ENCODE measurements at places on chromosomes 7 and 10.
A peak's percentile ranks its signal among the peaks of the same experiment; 100 is the strongest.

DNA sequence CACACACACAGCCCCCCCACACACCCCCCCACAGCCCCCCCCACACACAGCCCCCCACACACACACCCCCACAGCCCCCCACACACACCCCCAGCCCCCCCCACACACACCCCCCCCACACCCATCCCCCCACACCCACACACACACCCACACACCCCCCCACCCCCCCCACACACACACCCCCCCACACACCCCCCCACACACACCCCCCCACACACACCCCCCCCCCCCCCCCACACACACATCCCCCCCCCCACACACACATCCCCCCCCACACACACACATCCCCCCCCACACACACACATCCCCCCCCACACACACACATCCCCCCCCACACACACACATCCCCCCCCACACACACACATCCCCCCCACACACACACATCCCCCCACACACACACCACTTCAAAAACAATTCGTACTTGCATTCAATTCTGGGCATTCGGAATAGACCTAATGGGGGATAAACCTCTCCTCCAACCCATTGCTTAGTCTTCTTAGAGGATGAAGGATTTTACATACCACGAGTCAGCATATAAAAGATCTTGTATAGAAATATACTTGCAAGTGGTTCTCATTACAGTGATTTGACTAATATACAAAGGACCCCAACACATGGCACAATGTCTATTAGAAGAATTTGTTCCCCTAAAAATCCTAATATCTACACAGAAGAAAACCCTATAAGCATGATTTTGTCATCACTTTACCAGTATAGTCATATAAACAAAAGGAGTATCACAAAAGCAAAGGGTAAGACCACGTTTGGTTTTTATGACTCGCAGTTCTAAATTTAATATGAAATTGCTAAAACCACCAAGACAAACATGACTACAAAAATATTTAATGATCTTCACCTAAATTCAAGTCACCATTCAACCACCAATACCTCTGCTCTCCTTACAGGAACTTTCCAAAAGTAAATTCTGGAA is 80.9 kb downstream of the DIP2C start:
- DNase-seq, result no peak

GRCh38 chr10:58918887-58919286 is 257.6 kb upstream of the PHYHIPL start:
- DNase-seq, result no peak

DNA sequence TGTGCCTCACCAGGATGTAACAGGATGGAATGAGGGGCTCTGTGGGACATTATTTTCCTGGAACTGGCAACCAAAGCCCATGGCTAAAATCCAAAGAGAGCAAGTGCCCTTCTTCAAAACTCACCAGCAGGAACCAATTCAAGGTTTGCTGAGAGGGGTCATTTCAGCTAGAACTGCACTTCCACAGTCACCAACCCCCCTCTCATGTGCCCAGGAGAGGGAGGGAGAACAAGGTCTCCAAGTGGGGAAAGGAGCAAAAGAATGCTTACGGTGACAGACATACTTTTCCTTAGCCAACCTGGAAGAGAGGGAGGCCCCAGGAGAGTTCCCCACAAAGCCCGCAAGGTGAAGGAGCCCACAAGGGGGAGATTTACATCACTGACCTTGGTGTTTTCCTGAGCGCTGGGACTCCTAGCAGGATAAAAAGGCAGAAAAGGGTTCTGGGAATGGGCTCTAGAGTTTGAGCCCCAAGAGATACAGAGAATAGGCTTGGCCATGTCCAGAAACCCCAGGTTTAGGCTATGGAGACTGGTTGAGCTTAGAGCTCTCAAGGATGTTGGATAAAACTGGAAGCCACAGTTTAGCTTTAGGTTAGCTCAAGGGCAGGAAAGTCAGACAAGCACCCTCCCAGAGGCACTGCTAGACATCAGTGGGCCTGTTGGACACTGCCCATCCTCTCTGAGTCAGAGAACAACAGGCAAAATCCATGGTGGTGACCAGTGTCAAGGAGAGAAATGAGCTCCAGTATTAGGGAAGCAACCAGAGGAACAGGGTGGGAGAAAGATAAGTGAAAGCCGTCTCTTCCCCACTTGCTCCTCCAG is 63.9 kb upstream of the GHITM start:
- DNase-seq, result no peak

GRCh38 chr7:128891942-128892269 is 18.6 kb downstream of the KCP start:
- no peak for DNase-seq

DNA sequence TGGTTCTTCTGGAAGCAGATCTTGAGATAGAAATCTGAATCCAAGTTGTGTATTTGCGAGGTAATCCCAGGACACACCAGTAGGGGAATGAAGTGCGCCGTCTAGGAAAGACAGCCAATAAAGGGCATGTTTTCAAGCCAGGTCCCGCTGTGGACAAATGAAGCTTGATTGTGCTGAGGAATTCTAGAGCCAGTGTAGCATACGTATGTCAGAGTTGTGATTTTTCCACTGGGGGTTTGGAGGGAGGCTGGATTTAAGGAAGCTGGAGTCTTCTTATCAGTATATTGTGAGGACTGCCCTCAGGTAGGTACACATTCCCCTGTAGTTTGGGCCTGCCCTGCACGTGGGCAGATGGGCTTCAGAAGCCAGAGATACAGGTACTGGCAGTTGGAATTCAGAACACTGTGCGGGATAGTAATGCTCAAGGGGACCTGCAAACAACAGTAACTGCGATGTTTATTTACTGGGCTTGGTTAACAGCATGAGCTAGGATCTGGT is 50.9 kb downstream of the GALNT11 start:
- peak; percentile 33 for DNase-seq

GRCh38 chr10:97154781-97155180 is 31.0 kb downstream of the SLIT1 start:
- DNase-seq, result no peak

DNA sequence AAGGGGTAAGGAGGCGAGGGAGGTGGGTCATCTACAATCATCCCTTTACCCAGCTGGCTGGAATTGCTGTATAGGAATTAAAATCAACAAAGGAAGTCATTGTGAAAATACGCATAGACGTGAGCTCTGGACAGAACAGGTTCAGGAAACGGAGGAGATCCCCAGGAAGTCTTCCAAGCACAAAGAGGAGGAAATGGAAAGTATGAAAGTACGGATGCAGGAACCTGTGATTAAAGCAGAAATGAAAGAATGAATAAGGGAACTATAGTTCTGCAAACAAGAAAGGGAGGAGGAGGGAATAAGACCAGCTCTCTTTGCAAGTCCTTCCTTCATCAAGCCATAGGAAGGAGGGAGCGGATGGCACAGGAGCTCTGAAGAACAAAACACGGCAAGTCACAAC is 61.8 kb downstream of the PYROXD2 start:
- no peak for DNase-seq

GRCh38 chr10:95798096-95798855 is 42.3 kb downstream of the ENTPD1 start:
- DNase-seq, result no peak

DNA sequence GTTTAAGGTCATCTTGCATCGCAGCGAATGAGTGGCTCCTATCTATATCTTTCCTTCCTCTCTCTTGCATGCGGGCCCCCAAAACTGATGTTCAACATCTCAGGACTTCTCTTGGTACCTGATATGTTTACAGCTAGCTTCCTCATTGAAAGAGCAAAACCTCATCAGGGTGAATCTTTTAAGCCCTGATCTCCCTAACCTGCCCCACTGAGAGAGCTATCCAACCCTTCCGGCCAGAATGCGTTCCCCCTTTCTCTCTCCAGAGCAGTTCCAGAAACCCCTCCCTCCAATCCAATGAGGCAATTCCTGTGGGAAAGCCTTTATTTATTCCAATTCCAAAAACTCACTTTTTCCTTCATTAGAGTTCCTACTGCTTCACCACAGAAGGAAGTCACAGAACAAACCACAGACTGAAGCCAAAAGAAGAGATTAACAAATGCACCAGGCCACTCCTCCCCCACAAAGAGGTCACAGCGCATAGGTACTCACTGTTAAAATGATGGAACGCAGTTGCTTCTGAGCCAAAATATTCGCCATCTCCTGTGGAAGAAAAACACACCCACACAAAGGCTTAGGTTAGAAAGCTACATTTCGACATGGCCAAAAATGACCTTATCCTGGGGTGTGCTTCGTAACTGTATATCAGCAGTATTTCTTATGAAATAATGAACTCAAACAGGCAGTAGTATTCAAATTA is 232.4 kb downstream of the ELMO1 start:
- no peak for DNase-seq

DNA sequence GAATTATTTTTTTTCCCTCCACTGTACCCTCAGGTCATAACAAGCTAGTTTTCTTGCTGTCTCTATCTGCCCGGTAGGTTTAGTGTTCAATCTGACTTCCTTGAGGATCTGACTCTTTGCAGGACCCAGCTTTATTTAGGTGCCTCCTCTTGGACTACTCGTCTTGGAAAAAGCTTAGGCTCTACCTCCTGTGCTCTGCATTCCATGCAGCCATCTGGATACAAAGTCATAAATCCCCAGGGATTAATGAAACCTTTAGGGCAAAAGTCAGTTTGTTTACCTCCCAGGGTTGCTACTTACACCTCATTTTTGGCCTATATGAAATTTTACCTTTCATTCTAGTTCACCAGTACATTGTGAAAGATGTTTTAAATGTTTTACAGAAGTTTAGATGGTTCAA is 8.0 kb downstream of the STAG3 start:
- no peak for DNase-seq

DNA sequence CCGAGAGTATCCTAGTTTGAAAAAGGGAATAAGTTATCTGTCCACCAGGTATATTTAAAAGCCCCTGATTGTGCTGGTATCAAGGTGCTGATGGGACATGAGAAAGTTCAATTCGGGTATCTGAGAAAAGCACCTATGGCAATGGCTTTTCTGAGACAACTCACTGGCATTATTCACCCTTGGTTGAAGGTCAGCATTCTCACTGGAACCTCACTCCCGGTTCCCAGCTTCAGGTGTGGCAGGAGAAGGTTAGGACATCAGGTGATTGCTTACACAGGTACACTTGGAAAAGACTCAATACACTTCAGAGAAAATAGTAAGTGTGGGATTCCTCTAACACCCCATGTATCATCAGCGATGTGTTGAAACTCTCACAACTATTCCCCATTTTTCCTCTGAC is 643.1 kb downstream of the INHBA start:
- DNase-seq, result no peak

GRCh38 chr10:77673515-77674140 is 36.0 kb upstream of the KCNMA1 start:
- DNase-seq, result no peak

DNA sequence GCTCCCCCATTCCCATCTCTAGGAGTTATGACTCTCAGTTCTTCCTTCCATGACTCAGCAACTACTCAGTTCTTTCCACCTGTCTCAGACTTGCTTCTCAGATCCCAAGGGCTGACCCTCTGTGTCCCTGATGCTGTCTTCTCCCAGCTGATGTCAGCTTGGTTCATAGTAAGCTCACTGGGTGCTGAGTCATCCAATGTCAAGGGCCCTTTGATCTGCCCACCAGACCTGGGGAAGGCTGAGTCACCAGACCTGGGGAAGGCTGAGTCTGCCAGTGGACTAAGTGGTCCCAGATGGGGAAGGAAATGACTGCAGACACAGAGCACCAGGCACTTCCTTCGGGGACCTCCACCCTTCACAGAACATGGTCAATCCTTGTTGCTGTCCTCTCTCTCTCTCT is 76.1 kb upstream of the ZEB1 start:
- no peak for DNase-seq

GRCh38 chr7:131104596-131105293 is 222.9 kb upstream of the MKLN1 start:
- no peak for DNase-seq

DNA sequence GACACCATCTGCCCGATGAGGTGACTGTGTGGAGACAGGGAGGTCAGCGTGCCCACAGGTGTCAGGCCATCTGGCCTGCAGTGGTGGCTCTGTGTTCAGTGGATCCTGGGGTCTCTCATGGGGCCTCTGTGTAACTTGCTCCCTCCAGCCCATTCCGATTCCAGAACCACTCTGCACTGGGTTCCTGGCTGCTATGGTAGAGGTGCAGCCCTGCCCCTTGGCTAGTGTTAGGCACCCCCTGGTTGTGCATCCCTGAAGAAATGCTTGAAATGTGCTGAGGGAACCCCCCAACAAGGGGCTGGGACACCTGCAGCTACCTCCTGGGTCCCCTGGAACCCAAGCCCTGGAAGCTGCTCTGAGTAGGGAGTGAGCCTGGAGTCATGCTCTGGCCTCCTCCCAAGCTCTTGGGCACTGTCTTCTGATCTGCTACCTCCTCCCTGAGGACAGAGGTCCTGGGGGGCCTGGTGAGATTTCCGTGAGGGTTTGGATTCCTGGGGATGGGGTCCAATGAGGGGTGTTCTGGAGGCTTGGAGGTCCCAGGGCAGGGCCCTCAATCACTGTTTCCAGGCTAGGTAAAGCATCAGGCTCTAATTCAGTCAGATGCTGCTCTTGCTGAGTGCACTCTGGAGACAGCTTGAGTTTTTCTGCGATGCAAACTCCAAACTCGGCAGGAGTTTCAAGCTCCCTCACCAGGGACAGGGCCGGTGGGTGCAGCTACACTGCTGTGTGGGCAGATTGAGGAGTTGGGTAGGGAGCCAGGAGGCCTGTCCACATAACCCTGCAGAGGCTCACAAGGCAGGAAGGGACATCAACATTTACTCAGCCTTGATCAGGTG is 27.7 kb downstream of the RAMP3 start:
- no peak for DNase-seq

DNA sequence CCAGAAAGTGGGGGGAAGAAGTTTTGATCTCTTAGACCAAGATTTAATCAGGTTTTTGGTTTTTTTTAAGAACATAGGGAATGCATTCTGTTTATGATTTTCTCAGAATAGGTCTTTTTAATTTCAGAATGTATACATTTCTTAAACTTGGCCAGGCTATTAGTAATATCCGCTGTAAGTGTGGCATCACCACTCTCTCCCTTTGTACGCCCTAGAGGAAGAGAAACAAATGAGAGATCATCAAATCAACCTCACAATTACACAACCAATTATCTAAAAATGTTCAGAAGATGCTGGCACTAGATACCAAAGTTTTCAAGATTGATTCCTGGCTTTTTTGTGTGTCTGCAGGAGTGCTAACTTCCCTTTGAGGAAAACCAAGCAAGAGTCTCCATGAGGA is 70.0 kb downstream of the KLF6 start:
- DNase-seq, result no peak

GRCh38 chr10:117519879-117520278 is 22.7 kb upstream of the EMX2 start:
- DNase-seq, result no peak
